ENCODE measurements at places on chromosomes 4 and X.

DNA sequence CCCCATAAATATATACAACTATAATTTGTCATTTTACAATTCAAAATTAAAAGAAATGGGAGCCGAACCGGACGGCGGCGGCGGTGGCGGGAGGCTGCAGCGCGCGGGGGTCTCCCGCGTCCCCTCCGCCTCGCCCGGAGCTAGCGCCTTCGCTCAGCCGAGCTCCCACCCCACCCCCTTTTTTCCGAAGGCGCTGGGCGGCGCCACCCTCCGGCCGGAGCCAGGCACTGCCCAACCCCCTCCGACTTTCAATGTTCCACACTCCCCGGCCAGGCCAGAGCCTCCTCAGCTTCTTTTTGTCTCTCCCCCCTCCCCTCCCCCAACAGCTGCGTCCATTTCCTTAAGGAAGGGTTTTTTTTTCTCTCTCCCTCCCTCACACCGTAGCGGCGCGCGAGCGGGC, 214.1 kb upstream of the GEMIN8 start:
- DNase-seq, result no peak

DNA sequence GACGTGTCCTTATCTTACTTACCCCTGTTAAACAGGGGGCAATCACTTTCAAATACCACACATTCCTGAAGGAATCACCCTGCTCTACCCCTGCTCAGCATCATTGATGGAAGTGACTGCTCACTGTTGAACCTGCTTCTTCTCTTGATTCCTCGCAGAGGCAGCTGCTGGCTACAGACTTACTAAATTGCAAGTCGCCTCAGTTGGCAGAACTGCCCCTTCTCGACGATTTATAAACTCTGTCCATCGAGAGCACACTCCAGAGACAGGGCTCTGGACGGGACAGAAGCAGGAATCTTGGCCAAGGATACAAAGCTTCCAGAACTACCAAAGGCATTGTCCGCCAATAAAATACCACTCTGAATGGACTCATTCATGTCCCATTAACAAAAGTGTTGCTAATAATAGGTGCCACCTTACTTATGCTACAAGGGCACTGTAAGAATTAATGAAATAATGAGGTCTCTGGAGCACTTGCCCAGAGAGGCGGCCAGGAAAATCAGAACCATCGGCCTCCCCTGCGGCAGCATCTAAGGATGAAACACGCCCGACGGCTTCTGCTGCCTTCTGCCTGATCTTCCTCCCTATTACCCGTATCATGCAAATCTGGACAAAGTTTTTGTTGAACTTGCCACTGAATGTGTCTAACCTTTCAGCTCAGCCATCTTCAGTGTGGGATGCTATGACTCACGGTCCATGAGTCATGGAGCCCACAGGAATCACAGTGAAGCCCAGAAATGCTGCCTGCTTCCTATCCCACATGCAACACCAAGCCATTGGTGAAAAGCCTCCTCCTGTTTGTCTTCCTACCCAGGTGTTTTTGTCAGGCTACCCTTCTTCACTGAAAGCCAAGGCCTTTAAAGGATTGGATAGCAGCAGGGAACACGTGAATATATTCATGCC, 164.9 kb downstream of the MAML3 start:
- peak; percentile 90 for DNase-seq

DNA sequence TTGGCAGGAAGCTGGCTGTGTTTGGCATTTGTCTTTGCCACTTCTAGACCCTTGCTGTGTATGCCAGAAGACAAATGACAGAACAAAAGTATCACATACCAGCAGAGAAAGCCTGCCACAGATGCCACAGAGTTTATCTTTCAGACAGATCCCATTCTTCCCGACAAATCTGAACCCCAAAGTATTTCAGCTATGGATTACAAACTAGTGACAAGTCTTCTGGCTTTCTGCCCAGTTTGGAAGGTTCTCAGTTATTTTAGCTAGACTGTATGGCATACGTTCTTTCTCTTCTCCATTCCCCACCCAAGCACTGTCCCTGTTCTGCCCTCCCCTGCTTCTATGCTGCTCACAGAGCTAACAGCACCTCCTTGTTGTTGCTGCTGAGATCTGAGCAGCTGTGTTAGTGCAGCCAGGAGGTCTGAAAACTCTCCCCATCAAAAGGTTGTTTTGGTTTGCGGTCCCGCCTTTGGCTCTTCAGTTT, 236.7 kb downstream of the FRAS1 start:
- peak; percentile 97 for DNase-seq

DNA sequence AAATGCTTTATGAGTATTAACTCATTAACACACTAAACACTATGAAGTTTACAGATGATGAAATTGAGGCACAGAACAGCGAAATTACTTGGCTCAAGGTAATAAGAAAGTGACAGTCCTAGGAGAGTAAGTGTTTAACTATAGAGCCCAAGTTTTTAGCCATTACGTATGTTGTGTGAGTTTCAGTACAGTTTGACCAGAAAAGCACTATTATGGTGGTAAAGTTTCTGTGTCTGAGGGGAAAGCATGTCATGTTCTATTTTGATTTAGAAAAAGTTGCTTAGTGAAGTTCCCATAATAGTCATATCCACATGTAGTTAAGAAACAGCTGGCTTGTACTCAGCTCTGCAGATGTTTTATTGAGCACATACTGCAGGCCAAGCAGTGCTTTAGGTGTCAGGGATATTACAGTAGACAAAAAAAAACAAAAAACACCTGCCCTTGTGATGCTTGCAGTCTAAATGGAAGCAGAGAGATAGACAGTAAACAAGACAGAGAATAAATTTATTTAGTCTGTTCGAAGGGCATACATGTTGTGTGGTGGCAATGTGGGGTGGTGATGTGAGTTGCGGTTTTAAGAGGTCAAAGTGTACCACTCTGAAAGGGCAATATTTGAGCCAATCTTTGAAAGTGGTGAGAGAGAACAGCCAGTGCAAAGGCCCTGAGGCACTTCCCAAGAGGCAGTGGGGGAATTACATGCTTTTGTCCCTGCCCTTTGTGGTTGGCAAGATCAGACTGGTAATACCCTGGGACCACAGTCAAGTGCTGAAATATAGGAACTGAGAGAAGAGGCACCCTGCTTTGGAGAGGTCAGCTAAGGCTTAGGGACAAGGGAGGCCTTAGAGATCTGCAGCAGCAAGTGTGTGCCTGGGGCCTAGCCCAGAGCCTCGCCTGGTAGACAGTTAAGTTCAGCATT, 6.2 kb downstream of the TMEM131L start:
- no peak for DNase-seq

DNA sequence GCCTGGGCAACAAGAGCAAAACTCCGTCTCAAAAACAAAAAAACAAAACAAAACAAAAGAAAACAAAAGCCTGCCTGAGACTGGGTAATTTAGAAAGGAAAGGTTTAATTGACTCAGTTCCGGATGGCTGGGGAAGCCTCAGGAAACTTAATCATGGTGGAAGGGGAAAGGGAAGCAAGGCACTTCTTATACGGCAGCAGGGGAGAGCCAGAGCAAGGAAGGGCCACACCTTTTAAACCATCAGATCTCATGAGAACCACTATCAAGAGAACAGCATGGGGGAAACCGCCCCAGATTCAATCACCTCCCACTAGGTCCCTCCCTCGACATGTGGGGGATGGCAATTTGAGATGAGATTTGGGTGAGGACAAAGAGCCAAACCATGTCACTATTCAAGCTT, 122.2 kb downstream of the UBE2K start:
- no peak for DNase-seq

GRCh38 chr4:54547299-54548097, 110.3 kb upstream of the KIT start:
- DNase-seq, result no peak

- DNase-seq, result no peak
Observed at GRCh38 chr4:135552131-135552530, 1350.5 kb upstream of the PABPC4L start.

DNA sequence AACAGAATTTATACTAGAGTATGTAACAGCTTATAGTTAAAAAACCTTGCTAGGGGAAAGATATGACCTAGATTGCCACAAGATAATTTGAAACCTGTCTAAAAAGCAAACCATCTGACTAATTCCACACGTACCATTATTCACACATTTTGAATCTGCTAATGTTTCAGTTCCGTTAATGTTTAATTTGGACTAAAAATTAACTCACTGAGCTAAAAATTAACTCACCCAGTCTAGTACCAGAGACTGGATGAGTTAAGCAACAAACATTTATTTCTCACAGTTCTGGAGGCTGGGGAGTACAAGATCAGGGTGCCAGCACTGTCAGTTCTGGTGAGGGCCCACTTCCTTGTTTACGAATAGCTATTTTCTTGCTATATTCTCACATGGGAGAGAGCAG, 231.5 kb upstream of the DIAPH2 start:
- DNase-seq, result no peak

DNA sequence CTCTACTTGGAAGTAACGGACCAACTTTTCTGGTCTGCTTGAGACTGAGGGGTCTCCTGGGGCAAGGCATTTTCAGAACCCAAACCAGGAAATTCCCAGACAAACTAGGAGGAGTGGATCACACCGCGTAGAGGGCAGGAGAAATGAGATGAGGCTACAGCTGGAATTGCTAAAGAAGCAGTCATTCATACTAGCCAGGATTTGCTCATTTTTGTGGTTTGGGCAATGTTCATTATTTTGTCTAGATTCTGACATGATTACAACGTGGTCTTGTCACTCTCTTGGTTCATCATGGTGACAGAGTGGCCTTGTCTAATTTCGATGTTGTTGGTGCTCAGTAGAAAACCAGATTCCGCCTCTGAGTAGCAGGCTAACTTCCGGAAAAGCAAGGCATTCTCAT, 63.2 kb downstream of the BANK1 start:
- DNase-seq, result peak; percentile 81

DNA sequence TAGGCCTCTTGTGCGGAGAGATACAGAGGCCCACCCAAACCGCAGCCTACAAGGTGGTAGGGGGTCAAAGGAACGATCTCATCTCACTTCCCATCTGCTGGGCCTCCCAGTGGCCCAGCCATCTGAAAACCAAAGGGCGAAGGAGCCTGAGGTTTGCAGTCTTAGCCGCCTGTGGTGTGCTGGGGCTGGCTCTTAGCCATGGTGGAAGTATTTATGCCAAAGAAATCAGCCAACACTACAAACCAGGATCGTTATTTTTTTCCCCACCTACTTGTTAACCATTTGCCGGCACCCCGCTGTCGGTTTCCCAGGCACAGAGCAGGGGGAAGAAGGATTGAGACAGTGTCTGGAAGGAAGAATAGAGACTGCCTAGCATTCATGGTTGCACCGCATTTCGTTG, 30.9 kb upstream of the CDKL5 start:
- DNase-seq, result no peak

DNA sequence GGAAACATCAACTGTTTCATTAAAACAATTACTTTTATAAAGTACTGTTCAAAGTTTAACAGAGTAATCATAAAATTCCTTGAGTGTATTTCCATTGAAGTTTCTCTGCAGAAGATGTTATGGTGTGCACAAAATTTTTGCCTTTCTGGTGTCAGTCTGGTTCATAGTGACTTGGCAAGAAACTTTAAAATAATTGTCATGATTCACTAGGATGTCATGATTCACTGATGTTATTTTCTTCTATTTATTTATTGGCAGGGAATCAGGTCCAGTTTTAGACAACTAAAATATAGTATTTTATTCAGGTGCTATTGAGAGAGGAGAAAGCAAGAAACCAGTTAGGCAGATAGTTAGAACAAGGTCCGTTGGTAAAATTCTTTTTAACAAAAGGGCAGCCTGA, 3.8 kb downstream of the UGT2A1 start:
- no peak for DNase-seq

DNA sequence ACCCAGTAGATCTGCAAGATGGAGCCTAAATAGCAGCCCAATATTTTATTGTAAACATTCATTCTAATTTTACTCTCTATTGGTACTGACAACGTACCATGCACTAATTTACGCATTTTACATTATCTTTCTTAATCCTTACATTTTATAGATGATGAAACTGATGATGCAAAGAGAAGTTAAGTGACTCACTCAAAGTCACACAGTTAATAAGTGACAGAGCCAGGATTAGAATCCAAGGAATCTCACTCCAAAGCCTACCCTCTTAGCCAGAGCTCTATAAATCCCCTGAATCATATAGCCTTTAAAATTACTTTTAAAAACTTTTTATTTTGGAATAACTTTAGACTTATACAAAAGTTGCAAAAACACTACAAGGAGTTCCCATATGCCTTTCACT, 37.6 kb downstream of the PHKA1 start:
- no peak for DNase-seq

DNA sequence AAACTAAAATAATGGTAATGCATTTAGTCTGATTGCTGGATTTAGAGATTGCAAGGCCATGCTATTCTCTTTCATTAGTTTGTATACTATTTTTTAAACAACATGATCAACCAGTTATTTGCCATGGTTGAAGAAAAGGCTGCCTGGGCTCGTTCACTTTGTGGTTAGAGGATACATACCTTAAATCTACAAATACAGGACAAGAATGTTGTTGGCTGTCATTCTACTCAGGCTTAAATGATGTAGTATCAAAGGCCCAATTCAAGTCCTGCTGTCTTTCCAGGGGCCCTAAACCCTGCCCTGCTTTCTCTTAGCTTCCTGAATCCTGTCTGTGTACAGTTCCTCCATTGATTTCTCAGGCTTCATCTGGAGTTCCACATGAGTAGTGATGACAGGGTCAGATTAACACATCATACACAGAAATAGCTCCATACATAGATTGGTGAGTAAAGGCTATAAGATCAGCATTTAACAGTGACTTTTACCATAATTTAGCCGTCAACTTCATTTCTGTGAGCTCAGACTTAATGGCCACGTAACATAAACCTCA, 114.9 kb upstream of the GPRIN3 start:
- no peak for DNase-seq

DNA sequence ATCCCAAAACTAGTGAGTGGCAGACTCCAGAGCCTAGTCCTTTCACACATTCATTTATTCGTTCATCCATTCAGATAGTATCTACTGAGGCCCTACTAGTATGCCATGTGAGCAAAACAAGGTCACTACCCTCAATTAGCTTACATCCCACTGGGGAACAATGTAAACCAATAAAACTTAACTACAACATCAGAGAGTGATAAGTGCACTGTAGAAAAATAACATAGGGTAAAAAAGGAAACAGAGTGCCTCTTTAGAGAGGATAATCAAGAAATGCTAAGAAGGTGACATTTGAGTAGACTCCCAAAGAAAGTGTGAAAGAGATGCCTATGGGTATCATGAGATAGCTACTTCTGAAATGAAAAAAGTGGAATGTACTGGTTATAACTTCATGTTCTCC, 18.5 kb downstream of the PAPSS1 start:
- DNase-seq, result no peak

DNA sequence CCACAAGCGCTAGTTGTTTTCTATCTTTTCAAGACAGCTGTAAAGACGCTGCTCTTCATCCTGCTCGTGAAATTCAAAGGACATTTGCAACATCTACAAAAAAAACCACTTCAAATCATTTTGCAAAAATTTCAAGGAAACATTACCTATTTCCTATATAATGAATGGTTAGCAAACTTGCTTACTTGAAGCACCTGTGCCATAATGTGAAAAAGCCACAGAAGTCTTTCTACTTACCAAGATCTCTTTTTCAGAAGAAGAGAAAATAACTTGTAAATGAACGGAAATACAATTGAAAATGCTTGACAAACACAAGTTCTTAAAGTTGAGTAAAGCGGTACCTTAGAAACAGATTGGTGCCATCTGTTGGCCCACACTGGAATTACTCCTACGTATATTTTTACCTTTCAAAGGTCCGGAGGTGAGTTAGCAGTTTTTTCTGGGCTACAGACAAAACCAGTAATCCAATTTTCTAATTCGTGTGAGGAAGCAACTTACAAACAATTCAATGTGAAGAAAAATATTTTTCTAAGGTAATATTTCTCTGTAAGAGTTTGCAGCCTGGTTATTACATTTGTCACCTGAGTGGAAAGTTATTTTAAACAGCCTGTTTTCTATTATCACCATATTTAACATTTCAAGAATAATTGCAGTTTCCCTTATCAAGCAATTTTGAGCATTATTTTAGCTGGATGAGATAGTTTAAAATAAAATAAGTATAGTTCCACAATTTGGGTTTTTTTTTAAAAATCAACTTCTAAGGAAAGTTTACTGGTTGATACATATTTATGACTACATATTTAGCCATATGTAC, at the start of gene TLR6:
Gene TLR6, minus strand, starts transcription at position 294 of the 814 bp plus-strand sequence. CDS start 27,344 bp downstream, outside the sequence.
- DNase-seq, result peak; percentile 48
